GM23338 (cell line): ENCODE measurements at places on chromosomes 1 and 21.

- no peak for DNase-seq
- no peak overlapping the region for H3K27ac ChIP-seq
- no peaks in the 10 kb centered on the region for H3K36me3 ChIP-seq
- H3K27me3 ChIP-seq = no peaks in the 10 kb centered on the region
- H3K4me1 ChIP-seq = peaks cover 3% of the 10 kb centered on the region; the same call in 1 of the 2 replicates
- H3K4me3 ChIP-seq = no peak overlapping the region
These were observed 22.5 kb downstream of the EFCAB7 start for GRCh38 chr1:63545780-63546179.

DNA sequence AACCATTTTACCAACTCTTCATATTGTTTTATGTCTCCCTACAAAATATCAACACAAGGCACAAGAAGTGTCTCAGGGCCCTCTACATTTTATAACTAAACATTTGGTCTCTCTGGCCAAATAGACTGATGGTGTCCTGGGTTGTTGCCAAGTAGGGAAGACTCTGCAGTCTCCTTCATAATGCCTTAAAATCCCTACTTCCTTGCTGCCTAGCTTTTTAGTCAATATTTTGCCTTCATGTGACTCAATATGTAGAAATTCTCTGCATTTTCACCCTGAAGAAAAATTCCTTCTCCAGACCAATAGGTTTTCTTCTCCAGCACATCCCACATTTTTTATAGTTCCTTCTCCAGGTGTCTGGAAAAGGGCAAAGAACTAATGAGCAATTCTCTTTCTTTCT, 72.6 kb upstream of the IPO9 start:
- H3K4me3 ChIP-seq = no peak overlapping the region
- H3K27me3 ChIP-seq = no peaks in the 10 kb centered on the region
- H3K36me3 ChIP-seq = no peaks in the 10 kb centered on the region
- H3K27ac ChIP-seq = no peak overlapping the region
- peaks cover 43% of the 10 kb centered on the region for H3K4me1 ChIP-seq

DNA sequence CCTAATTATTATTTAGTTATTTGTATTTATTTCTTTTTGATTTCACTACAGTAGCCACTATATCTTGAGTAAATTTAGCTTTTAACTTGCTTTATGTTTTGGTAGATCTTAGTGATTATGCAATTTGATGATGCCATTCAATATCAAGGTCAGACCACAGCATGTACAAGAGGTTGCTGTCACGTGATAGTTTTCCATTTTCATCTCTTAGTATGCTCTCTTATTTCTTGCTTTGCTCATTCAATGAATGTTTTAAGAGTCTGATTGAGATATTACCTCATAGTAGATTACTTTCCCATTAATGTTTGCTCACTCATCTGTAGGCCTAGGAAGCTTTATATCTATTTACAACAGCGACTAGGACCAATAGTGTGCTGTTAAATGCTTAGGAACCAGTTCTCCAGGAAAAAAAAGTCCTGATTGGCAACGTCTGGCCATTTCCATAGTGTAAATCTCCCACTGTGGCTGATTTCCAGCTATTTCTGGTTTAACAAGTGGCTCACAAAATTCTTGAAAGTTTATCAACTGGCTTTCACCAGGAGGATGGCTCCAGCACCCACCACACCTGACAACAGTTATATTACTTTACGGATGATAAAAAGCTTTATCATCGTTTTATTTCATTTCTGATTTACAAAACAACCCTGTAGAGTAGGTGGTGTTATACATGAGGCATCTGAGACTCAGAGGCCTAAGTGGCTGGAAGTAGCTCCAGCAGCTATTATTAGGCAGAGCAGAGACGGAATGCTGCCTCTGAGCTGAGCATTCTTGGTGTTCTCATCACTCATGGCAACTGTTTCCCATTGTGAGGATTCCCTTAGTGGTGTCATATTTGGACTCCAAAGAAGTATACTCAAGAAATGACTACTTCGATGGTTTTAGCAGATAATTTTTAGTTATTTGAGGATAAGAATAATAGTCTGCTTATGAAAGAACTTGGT, 235.2 kb downstream of the DISC1 start:
- no peaks in the 10 kb centered on the region for H3K4me1 ChIP-seq
- no peaks in the 10 kb centered on the region for H3K36me3 ChIP-seq
- no peak overlapping the region for H3K4me3 ChIP-seq
- no peak overlapping the region for H3K27ac ChIP-seq
- no peak for DNase-seq

- peak overlapping the region; percentile 97 for H3K27ac ChIP-seq
- H3K36me3 ChIP-seq = peaks cover 6% of the 10 kb centered on the region; the same call in 1 of the 2 replicates
- peak overlapping the region; percentile 27 for H3K4me3 ChIP-seq
- peaks cover 59% of the 10 kb centered on the region for H3K4me1 ChIP-seq
- no peaks in the 10 kb centered on the region for H3K27me3 ChIP-seq
These were observed 1.9 kb upstream of the MAD2L2 start for GRCh38 chr1:11682799-11683198.

- H3K4me1 ChIP-seq = peaks cover 21% of the 10 kb centered on the region
- no peak overlapping the region for H3K27ac ChIP-seq
- no peak for DNase-seq
- H3K27me3 ChIP-seq = no peaks in the 10 kb centered on the region
- peaks cover 14% of the 10 kb centered on the region for H3K36me3 ChIP-seq
These were observed 36.2 kb upstream of the ZNF496 start for GRCh38 chr1:247367786-247368422.

DNA sequence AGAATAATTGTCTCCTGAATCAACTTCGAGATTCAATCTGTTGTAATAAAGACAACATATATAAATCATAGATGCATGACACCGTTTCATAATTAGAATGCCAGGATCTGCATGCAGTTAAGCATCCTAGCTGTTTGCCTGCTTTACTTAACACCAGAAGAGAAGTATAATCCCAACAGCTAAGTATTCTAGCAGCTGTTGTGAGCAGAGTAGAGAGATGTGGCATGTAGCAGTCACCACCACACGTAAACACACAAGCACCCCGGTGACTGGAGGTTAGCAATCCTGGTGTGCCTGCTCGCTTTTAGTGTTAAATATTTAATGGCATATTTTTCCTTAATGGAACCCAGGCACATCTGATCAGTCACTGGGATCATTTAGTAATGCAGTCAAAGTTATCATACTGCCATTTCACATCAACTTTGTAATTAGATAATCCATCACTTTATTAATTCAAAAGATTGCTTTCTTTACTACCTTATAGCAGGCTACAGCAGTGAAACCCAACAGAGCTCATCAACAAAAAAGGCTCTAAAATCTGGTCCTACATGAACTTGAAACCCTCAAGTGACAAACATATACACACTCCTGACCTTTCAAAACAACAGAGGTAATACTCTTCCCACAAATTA, 187.9 kb downstream of the SMYD3 start:
- H3K4me1 ChIP-seq = 0 out of 2 replicates have a peak, but pooled peaks cover 6% of the 10 kb centered on the region
- DNase-seq = no peak
- H3K27ac ChIP-seq = no peak overlapping the region
- no peaks in the 10 kb centered on the region for H3K27me3 ChIP-seq
- H3K36me3 ChIP-seq = no peaks in the 10 kb centered on the region

GRCh38 chr1:7558041-7558461, 213.0 kb upstream of the VAMP3 start:
- DNase-seq = peak; percentile 9
- H3K4me1 ChIP-seq = no peaks in the 10 kb centered on the region
- H3K27ac ChIP-seq = no peak overlapping the region
- no peaks in the 10 kb centered on the region for H3K36me3 ChIP-seq
- H3K27me3 ChIP-seq = no peaks in the 10 kb centered on the region

GRCh38 chr1:179750630-179751029, 7.5 kb downstream of the FAM163A start:
- DNase-seq = no peak
- peaks cover 29% of the 10 kb centered on the region for H3K27me3 ChIP-seq
- H3K27ac ChIP-seq = no peak overlapping the region

DNA sequence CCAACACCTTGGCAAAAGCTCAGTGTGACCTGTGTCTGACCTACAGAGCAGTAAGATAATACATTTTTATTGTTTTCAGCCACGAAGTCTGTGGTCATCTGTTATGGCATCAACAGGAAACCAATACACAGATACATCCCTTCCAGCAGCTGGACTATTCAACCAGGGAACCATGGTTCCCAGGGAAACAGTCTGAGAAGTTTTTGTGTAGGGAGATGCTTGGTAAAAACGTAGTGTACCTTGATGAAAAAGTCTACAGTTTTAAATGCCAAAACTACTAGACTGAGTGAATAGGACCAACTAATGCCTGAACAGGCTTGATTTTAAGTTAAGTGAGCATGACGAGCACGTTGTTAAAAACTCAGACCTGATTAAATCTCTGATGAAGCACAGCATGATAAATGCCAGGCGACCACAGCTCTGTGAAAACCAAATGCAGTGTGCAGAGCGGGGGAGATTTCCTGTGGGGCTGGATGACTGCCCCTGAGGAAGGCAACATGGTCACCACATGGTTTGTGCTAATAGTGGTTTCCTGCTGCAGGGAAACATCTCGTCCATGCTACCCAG, 228.9 kb downstream of the TNR start:
- H3K4me1 ChIP-seq = no peaks in the 10 kb centered on the region
- H3K27ac ChIP-seq = no peak overlapping the region
- H3K27me3 ChIP-seq = no peaks in the 10 kb centered on the region
- DNase-seq = no peak
- H3K36me3 ChIP-seq = no peaks in the 10 kb centered on the region

DNA sequence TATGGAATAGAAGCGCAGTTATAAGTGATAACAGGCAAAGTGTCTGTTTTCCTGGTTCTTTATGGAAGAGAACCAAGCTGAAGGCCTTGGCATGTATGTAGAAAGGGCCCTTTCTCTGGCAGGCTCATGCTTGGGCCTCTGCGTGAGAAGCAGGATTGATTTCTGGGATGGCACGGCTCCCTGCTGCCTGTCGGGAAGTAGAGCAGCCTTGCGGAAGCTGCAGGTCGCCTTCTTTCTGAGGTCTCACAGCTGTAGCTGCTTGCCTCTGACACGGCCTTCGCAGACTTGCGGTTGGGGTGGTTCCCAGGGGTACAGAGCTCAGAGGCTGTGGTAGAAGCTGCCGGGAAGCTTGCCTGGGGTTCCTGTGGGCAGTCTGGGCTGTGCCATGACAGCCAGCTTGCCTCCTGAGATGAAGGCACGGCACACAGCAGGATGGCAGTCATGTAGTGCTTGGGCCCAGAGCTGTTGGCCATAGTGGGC, 39.4 kb downstream of the TRAPPC10 start:
- H3K27ac ChIP-seq = peak overlapping the region; percentile 26; the same call in 1 of the 2 replicates
- H3K4me1 ChIP-seq = no peaks in the 10 kb centered on the region
- H3K36me3 ChIP-seq = 0 out of 2 replicates have a peak, but pooled peaks cover 9% of the 10 kb centered on the region

GRCh38 chr1:62286786-62287224, 32.4 kb downstream of the KANK4 start:
- H3K4me1 ChIP-seq = peaks cover 52% of the 10 kb centered on the region
- no peaks in the 10 kb centered on the region for H3K36me3 ChIP-seq
- peaks cover 73% of the 10 kb centered on the region for H3K27me3 ChIP-seq
- H3K27ac ChIP-seq = no peak overlapping the region
- peak overlapping the region; percentile 27 for H3K4me3 ChIP-seq

DNA sequence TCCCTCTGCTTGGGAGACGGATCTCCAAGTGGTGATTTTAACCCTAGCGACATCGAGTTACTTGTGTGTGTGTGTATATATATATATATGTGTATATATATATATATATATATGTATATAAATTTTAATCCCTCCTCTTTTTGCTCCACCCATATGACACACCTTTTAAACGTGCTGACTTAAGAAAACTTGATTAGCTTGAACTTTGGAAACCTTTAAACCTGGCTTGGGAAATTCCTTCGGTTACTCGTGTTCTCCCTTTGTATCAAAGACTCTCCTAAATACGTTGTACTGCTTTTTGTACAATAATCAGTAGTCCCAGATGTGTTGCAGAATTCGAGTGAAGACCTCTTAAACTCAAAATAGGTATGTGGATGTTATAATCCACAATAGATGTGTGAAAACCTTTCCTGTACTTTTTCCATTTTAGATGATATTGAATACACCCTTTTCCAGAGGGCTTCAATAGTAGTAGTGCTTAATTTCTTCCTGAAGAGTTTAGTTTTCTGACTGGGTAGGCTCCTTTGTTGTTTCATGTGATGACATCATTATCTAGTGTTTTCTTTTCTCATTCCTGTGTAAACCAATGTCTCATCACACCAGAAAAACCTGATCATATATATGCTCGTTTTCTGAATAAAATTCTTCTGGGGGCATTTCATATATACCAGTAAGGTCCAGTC, 1.4 kb downstream of the RNF11 start:
- no peak overlapping the region for H3K27ac ChIP-seq
- H3K36me3 ChIP-seq = no peaks in the 10 kb centered on the region
- H3K4me1 ChIP-seq = peaks cover 34% of the 10 kb centered on the region
- no peak for DNase-seq
- H3K4me3 ChIP-seq = peak overlapping the region; percentile 96

DNA sequence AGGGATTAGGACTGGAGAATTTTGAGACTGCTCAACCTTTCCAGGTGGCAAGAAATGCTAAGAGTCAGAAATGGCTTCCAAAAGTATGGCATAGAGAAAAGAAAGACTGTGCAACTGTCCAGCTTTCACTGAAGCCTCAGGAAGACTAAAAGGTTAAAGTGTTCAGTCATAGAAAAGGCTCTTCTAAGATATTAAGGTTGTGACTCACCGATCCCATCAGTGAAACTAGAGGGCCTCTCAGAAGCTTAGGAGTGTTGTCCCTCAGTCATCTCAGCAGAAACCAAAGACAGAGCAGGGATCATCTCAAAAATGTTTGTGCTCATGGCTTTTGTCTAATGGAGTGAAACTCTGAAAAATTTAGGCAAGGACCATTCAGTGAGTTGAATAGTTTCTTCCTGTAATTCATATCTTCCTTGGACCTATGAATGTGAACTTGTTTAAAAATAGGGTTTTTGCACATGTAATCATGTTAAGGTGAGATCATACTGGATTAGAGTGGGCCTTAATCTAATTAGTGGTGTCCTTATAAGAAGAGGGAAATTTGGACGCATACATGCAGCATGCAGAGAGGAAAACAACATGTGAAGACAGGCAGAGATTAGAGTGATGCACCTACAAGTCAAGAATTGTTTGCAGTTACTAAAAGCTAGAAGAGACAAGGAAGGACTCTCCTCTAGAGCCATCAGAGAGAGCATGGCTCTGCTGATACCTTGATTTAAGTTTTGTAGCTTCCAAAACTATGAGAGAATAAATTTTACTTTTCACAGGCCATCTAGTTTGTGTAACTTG, 71.3 kb downstream of the RPE65 start:
- no peaks in the 10 kb centered on the region for H3K27me3 ChIP-seq
- H3K4me3 ChIP-seq = no peak overlapping the region
- H3K4me1 ChIP-seq = no peaks in the 10 kb centered on the region
- H3K27ac ChIP-seq = no peak overlapping the region
- no peaks in the 10 kb centered on the region for H3K36me3 ChIP-seq

DNA sequence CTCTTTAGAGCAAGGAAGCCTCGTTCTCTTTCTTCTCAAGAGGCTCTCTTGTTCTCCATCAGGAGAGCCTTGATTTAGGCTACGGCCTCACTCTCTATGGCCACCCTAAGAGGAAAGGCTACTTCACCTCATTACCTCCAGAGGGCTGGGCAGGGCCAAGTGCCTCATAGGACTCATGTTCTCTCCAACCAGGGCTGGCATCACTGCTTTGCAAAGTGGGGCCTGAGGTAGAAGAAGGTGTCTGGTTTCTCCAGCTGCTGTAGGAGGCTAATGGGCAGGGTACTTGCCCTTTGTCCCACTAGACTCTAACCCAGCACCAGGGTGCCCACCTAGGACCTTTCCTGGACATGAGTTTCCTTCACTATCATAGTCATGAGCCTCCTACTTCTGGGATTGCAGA, 2.1 kb upstream of the ATXN7L2 start:
- H3K27ac ChIP-seq = no peak overlapping the region
- H3K4me1 ChIP-seq = peaks cover 15% of the 10 kb centered on the region
- no peak for DNase-seq
- no peak overlapping the region for H3K4me3 ChIP-seq
- peaks cover 10% of the 10 kb centered on the region; the same call in 1 of the 2 replicates for H3K27me3 ChIP-seq
- H3K36me3 ChIP-seq = no peaks in the 10 kb centered on the region

- H3K27ac ChIP-seq = no peak overlapping the region
- H3K27me3 ChIP-seq = no peaks in the 10 kb centered on the region
- no peak overlapping the region for H3K4me3 ChIP-seq
- no peak for DNase-seq
- peaks cover 8% of the 10 kb centered on the region; the same call in 1 of the 2 replicates for H3K4me1 ChIP-seq
These were observed 470.0 kb upstream of the CAMK1G start for GRCh38 chr1:209113521-209113920.
